Epithelial cell of prostate (primary cell): ENCODE measurements at places on chromosomes 16 and 17.

GRCh38 chr17:19374136-19374535 lies 4.2 kb upstream of the MAPK7 start:
- DNase-seq: no peak

DNA sequence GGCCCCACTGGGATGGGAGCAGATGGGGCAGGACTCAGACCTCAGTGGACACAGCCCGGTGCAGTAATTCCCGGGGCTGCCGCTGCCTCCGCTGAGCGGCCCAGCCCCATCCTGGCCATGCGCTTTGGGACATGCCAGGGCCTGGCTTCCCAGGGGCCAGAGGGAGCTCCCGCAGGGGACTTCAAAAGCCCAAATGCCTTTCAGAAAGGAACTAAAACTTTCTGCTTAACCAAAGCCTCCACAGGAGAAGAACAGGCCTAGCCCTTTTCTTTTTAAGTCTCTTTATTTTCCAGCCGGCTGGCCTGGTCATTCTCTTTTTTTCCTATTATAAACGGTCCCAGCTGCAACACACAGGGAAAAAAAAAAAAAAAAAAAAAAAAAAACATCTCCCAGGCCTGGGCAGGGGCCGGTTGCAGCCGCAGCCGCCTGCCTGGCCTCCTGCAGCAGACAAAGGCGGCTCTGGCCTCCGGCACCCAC lies 10.7 kb upstream of the ZNF423 start:
- no peak for DNase-seq

DNA sequence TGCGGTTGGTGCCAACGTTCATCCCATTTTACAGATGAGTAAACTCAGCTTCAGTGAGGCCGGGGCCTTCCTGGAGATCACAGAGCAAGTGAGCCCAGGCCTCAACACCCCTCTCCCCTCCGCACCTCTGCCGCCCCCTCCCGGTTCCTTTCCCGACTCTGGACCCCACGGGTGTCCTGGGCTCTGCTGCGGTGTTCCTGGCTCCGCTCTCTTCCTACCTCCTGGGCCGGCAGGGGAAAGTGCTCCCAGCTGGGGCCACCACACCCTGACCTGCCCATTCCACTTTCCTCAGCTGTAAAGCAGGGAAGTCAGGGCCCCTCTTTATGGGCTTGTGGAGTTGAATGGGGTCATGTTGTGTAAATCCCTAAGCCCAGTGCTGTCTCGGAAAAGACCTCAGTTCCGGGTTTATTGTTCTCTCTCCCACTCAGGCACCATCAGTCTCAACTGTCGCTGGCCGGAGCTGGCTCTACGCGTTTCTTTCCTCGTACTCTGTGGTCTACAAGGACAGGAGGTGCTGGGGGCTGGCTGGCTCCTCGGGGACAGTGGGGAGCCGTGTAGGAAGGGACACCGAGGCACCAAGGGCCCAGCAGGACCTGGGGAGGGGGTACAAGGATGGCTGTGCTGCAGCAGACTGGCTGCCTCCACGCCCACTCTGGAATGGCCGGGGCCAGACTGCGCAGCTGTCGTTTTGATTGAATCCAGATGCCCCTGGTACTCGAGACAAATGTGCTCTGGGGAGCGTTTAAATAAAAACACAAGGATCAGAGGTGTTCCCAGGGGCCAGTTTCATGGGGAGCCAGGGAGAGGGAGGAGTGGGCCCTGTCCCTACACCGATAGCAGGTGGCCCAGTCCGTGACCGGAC lies 21.7 kb upstream of the ACSF3 start:
- no peak for DNase-seq

DNA sequence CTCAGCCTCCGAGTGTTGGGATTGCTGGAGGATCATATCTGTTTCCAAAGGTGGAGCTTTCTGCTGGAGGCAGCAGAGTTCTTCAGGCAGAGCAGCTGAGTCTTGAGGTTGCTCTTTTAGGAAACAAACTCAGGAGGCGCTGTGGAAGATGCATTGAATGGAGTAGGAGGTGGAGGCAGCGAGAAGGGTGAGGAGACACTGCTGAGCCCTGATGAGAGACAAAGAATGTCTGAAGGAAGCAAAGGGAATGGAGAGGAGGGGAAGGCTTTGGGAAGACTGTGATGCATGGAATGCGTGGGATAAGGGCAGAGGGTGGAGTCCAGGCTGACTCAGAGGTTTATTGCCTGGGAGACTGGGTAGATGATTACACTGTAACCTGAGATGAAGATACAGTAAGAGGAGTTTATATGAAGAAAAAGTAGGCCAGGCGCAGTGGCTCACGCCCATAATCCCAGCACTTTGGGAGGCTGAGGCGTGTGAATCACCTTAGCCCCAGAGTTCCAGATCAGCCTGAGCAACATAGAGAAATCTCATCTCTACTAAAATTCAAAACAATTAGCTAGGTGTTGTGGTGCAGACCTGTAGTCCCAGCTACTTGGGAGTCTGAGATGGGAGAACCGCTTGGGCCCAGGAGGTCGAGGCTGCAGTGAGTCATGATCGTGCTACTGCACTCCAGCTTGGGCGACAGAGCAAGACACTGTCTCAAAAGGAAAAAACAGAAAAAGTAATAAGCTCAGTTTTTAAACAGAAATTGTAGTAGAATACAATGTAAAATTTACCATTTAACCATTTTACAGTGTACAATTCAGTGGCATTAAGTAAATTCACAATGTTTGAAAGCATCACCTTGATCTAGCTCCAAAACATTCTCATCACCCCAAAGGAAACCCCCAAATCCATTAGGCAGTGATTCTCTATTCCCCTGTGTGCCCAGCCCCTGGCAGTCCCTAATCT lies 17.8 kb upstream of the TMEM219 start:
- peak; percentile 86 for DNase-seq

GRCh38 chr17:32995416-32996045 lies 3.9 kb downstream of the SPACA3 start:
- DNase-seq: no peak
